ENCODE measurements at places on chromosomes 11 and 22.

DNA sequence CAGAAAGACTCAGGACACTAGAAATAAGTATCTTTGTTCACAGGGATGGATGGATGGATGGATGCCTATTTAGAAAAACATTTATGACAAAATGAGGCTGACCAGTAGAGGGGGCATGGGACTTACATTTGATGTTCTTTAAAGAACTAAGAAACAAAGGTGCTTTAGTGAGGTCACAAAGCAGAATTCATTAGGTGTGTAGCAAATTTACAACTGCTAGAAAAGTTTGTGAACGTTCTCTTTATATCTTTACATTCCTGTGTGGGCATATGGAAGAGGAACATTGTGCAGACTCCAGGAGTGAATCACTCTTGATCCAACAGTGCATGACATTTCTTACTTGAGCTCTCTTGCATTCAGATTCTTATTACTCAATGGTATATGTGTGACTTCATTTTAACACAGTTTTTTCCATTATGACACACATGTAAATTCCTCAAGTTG, 15.8 kb upstream of the SIK2 start:
- peak; percentile 48 for DNase-seq

DNA sequence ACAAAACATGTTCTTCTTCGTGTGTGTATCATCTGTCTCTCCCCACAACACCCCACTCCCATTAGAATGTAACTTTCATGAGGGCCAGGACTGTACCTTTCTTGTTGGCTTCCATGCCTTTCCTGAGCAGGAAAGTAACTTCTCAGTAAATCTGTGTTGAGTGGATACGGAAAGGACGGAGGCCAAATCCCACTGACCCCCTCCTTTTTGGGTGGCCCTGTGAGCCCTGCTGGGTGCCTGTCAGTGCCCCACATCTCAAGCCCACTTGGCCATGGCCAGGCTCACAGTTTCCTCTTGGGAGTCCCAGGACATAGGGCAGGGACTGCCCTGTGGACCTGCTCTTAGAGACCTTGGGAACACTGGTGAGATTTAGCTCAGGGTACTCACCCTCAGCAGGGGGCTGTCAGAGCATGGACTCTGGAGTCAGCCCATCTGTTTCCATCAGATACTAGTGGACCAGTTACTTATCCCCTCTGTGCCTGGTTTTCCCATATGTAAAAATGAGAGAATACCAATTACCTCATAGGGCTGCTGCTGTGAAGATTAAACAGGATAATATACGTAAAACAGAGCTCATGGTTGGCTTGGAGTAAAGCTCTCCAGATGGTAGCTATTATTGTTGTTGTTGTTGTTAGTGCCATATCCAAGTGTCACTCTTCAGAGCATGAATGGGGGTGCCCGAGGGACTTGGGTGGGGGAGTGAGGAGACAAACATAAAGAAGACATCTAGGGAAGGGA, 1.0 kb upstream of the C11orf96 start:
- no peak for DNase-seq

- DNase-seq: no peak
These were observed 10.9 kb downstream of the PHLDB1 start for GRCh38 chr11:118618115-118618990.

DNA sequence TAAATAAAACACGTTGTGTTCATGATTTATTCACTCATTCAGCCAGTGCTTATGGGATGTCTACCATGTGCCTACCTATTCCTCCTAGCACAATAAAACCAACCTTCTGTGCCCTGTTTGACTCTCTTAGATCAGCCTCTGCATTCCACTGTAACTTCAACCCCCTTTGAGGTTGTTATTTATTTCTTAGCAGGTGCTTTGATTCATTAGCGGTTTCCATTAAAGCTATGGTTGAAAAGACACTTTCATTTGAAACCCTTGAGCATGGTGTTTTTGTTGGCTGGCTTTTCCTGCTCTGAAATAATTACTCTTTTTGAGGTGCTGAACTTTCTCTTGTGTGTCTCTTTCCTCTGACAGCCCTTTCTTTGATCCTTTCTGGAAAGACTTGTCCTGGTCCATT, 570.6 kb upstream of the LARGE1 start:
- DNase-seq: no peak

- DNase-seq: no peak
These were observed 32.9 kb downstream of the MSANTD4 start for GRCh38 chr11:105989124-105989523.

All from stimulated activated CD8-positive, alpha-beta memory T cell treated with anti-CD3 and anti-CD28 coated beads, Interleukin-4, amount 100 ng/mL, for 48 hours (primary cell).